GM23248 (cell line): ENCODE measurements at places on chromosomes 1 and 21.

DNA sequence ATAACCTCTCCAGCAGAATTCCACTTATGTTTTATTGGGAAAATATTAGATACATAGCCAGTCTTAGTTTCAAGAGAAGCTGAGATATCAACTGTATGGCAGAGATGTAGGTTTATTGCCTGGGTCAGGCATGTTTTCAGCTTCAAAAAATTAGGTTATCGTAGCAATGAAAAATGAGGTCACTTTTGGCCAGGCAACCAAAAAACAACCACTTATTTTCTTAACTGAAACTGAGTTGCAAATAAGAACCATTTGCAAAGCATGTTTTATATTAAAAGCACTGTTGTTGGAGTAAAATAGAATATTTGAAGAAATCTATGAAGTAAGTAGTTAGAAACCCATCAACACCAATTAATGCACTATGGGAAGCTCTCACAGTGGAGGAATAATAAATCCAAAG is 5.5 kb upstream of the OR6Y1 start:
- DNase-seq: no peak

DNA sequence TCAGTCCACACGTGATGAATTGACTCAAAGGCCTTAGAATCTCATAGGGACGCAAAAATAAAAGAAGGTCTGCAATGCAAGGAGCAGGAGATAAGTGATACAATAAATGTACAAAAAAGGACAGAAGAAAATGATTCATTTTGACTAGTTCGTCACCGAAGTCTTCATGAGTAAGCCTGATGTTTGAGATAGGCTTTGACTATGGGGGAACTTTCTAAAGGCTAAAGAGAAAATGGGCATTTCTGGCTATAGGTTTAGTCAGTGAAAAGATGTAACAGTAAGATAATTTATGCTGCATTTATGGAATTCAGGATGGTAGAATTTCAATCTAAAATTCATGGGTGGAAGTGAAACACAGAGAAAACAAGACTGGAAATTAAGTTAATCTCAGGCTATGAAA is 163.0 kb downstream of the ADGRL4 start:
- DNase-seq: peak; percentile 73

GRCh38 chr1:27602462-27603308 is 1.3 kb downstream of the AHDC1 start:
- peak; percentile 78 for DNase-seq

- DNase-seq: peak; percentile 72
Measured at GRCh38 chr1:155938220-155938627, 3.2 kb upstream of the RXFP4 start.

- peak; percentile 11 for DNase-seq
Measured at GRCh38 chr1:215321802-215322201, 239.3 kb downstream of the KCNK2 start.

GRCh38 chr1:82612986-82613385 is 812.3 kb downstream of the ADGRL2 start:
- no peak for DNase-seq

GRCh38 chr21:33278721-33279120 is 12.6 kb downstream of the IL10RB start:
- DNase-seq: peak; percentile 16

DNA sequence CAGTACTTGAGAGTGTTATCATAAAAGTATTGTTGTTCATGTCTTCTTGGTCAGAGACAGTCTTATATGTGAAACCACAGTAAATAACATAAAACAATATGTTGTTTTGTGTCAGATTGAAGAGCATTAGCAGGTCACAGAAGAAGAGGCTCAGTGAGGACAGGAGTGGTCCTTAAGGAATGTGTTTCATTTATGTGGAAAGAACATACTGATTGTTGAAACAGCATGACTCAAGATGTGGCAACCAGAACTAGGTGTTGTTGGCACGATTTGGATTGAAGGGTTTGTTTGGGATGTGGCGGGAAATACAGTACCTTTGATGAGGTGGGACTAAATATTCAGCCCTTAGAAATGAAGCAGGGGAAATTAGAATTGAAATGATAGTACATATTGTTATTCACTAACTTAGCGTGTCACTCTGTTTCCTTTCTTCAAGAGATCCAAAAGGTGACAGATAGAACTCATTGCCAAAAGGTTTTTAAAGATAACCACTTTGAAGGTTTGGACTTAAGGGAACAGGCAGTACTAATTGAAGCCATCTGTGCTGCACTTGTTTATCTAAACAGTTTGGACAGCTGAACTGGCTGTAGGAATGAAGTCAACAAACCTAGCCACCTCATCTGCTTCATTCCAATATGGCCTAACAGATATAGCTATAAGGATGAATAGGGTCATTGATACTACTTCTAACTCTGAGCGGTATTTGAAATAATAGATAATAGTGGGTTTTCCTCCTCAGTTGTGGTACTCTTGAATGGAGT is 14.4 kb downstream of the RALGPS2 start:
- peak; percentile 31 for DNase-seq

- DNase-seq: no peak
Measured at GRCh38 chr1:214186103-214186824, 94.7 kb upstream of the SMYD2 start.

GRCh38 chr1:167500283-167500860 is 18.0 kb downstream of the CD247 start:
- DNase-seq: no peak

DNA sequence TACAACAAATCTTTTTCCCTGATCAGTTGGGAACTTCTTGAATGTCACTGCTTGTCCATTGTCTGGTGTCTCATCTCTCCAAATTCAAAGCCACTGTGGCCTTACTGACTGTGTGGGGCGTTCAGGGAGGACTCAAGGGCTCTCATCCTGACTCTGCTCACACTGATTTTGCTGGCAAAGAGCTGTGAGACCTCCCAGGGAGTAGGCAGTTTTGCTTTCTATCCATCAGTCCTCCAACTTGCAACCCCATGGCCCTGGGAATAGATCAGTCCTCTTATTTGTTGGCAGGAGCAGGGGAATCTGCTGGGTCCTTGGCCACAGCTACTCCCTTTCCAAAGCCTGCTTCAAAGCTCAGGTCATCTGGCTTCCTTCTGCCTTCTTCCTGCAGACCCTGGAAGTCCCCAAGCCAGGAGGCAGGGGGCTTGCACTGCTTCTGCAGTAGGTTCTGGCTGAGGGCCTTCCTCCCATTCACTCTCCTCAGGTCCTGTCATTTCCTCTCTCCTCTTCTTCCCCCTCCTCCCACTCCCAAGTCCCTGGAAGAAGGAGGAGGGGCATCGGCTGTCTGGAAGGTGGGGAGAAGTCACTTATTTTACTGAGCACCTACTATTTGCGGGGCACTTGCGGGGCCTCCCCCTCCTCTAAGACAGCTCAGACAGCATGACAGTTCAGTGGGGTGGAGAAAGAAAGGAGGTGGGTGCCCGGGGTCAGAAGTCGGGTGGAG is 876 bp upstream of the NAV1 start:
- peak; percentile 49 for DNase-seq
